ENCODE measurements at places on chromosomes 2 and 18.

- DNase-seq = no peak
Measured at GRCh38 chr2:41906338-41906725, 141.5 kb upstream of the PKDCC start.

GRCh38 chr2:175234650-175235049 lies 53.1 kb upstream of the ATP5MC3 start:
- DNase-seq = no peak

- DNase-seq = no peak
Measured at GRCh38 chr2:24723665-24724064, 69.5 kb downstream of the PTRHD1 start.

DNA sequence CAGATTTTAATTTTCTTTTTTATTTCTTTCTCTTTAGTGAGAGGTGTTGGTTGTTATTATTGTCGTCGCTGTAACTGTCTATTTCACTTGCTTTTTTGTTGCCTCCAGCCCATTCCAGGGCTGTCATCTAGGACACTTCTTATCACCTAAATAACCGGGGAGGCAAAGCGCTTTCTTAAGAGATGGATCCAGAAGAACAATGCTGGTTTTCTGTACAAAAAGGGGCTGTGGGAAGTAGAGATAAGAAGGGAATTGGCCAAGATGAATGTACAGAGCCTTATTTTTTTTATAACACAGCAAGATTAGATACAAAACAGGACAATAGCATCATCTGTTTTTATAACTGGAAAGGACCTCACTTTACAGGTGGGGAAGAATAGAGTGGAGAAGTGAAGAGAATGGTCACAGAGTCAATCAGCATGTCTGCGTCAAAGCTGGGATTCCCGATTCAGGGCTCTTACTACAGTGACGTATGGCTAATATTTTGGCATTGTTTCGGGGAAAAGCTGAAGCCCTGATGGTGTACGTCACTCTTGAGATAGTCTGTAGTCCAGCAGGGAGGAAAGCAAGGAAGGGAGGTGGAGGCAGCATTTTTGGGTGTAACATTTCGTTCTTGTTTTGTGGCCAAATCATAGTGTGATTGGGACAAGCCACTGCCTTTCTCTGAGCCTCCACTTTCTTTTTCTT lies 23.2 kb downstream of the IL1B start:
- no peak for DNase-seq

- DNase-seq = no peak
Measured at GRCh38 chr2:196971574-196972279, 45.2 kb upstream of the PGAP1 start.

GRCh38 chr18:22946217-22946616 lies 13.1 kb downstream of the RBBP8 start:
- no peak for DNase-seq

- no peak for DNase-seq
Measured at GRCh38 chr2:126717928-126718327, 62.0 kb downstream of the GYPC start.

DNA sequence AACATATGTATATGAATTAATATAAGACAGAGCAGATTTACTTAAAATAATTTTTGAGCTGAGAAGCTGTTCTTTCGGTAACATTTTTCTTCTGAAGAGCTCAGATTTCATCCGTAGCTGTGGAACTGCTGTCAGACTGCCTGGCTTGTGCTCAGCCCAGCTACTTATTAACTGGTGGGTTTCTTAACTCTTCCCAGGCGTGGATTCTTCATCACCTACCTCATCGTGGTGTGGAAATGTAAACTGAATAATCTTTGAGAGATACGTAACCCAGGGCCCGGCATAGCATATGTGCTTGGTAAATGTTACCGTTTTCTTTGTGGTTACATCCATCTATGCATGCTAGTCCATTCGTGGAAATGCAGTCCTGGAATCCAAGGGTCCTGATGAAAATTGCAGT lies 145.0 kb downstream of the MCFD2 start:
- no peak for DNase-seq

GRCh38 chr2:95270541-95271081 lies 3.6 kb upstream of the PROM2 start:
- no peak for DNase-seq

GRCh38 chr2:100265226-100265625 lies 57.1 kb downstream of the LONRF2 start:
- DNase-seq = no peak

DNA sequence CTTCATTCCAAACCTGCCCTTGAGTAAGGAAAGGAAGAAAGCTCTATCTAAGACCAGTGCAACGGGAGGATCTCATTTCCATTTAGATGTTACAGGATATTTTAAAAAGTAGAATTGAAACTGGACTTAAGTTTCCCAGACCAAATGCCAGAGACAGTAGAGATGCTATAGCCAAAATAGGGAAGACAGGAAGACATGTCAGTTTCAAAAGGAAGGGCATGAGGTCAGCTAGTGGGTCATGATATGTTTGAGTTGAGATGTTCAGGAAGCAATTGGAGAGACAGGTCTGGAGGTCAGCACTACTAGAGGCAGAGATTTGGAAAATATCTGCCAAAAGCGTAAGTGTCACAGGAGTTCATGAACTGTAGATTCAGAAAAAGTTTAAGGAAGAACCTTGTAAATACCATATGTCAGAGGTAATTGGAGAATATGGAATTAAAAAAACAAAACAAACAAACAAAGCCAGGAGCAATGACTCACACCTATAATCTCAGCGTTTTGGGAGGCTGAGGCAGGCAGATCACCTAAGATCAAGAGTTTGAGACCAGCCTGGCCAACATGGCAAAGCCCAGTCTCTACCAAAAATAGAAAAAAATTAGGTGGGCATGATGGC lies 50.8 kb downstream of the EPHA4 start:
- no peak for DNase-seq

- peak; percentile 54 for DNase-seq
Measured at GRCh38 chr18:7946734-7947377, 379.7 kb downstream of the PTPRM start.

DNA sequence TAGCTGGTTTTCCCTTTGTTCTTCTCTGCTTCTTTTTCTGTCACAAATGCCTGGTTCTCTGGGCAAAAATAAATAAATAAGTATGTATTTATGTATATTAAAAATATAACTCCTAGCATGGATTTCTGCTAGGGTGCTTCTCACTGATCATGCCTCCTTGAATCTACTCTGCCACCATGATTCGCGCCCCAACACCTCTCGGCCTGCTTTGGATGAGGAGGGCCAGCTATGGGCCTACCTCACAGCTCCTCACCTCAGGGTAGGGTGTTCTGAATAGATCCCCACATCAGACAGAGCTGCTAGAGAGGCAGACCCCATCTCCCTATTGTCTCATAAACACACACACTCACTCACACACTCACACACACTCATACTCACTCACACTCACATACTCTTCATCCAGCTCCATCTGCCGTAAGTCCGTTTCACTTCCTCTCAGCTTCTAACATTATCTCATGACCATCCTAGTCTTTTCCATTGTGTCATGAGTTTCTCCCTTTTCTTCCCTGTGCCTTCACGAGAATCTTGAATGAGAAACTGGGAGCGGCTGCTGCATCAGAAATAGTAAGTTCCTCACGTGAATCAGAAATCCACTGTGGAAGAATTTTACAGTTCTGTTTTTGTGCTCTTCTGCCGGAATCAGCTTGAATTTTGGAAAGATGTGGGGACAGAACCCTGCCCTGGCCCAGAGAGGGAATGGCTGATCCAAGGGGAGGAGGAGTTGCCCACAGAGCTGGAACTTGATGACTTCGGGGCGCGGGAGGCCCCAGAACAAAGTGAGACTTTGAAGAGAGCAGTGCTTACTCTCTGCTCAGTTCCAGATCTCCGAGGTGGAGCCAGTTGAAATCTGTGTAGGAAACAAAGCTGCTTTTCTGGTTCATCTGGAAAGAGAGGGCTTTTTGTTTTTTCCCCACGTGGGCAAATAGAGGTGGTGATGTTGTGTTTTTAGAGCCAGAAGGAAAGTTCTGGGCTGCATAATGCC lies 20.9 kb downstream of the ANXA4 start:
- DNase-seq = no peak

- DNase-seq = no peak
Measured at GRCh38 chr18:31931886-31932240, 11.1 kb downstream of the TRAPPC8 start.

DNA sequence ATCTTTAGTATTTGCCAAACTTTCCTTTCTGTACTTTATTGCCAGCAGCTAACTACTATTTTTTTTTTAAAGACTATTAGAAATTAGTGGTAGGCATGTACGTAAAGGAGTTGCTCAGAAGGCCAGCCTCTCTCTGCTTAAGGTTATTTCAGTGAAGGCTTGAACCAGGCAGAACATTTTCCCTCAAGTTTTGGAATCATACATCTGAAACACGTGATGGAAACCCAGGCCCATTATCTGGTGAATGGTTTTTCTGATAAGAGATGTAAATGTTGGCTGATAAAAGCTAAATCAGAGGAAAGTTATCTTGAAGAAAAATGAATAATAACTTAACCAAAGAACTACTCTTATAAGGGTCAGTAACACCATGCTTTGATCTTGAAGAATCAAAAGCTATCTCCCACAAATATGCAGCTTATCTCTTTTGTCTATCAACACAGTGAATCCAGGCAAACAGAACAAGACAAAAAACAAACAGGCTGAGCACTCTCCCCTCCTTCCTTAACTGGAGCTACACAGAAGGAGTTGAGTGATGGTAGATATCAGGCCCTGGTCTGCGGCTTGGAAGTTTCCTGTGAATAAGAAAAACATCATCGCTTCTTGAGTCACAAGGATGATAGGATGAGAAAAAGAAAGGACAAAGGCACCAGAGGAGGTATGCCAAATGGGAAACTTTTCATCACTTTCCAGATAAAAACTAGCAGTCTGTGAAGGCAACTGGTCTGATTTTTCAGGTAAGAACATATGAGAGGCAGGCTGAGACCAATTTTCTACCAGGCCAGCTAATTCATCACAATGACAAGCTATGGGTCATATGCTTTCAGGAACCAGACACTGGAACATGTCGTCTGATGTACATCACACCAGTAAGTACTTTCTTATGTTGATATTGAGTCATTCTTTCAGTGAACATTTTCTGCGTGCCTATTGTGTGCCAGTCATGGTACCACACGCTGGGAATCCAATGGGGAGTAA lies 88.4 kb upstream of the STK17B start:
- no peak for DNase-seq

DNA sequence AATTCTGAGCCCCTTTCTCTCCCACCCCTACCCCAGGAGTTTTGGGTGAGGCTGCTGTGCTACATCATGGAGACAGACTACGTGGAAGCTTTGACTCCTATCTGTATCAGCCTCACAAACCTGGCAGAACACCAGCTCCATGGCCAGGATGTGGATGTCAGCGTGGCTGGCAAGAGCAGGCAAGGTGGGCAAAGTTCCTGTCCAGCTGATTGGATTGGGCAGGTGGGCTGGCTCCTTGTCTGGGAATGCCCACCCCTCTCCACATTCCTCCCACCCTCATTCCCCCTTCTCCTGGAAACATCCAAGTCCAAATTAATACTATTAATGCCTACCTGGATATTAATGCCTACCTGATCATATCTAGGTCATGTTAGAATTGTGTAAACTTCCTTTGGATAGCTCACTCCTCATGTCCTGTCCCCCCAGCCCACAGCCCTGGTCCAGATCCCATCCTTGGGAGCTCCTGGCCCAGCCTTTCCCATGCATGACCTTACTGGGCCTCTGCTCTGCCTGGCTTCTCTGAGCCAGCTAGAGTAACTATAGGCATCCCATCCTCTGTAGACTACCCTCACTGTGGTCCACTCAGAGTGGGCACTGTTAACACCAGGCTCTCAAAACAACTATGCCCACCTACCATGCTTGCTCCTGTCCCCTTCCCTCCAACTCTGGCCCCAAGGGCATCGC lies 24.1 kb downstream of the MROH2A start:
- DNase-seq = no peak

DNA sequence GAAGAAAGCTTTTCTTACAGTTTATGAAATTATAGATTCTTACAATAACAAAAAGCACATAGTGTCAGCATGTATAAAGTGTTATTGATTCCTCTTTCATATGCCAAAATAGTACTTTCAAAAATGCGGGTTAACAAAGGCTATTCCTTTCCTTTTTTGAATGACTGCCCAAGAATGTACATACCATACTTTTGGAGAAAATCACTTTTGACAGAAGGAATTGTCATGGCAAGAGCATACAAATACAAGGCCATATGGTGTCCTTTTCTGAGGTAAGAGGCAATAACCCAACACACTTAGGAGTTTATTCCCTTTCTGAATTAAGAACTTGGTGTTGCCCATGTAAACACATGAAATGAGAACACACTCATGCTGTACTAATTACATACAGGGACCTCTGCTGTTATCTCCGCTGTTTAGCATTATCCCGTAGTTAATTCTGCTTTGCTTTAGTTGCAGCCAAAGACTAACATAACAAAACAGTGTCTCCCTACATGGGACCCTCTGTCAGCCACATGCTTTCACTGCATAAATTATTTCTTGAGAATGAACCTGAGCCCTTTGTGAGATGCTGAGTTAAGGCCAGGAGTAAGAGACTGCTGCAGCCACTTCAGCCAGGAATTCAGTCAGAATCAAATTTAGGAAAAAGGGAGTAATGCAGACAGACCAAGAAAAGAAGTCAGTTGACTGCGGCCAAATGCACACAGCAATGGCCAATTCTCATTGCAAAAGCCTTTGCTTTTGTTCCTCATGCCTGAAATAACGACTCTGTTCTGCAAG lies 67.0 kb downstream of the CDH2 start:
- peak; percentile 3 for DNase-seq

DNA sequence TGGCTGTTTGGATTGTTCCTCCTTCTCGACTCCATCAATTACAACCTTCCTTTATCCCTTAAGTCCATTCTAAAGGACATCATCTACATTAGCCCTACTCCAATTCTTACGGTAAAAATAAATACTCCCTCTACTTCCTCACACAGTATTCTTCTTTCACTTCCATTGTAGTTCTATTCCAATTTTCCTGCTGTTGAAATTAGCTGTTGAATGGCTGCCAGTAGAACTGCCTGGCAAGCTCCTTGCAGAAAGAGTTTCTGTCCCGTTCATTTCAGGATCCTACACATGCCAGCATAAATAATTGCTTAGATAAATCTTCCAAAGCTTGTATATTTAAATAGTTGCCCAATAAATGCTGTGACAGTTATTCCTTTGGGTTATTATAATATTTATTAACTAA lies 459.3 kb upstream of the TRIB2 start:
- DNase-seq = no peak

DNA sequence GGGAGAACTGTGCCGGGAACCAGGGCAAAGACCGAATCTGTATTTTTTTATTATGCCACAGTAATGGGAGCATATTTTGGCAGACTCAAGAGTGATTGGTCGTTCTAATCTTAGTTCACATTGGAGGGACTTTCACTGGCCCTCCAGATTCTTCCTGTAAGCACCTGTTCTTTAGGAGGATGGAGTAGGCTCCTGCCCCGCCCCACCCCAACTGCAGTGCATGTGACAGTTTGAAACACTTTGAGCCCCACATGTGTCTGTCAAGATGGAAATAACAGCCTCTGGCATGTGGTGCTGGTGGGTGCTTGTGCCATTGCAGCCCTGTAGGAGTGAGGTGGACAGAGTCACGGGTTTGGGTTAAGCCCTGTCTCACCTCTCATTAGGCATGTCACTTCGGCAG lies 43.3 kb upstream of the TXNDC2 start:
- no peak for DNase-seq

GRCh38 chr2:174645296-174645695 lies 47.7 kb upstream of the WIPF1 start:
- no peak for DNase-seq

- no peak for DNase-seq
Measured at GRCh38 chr2:238895891-238896600, 48.2 kb downstream of the TWIST2 start.

Data from NCI-H2171 (cell line).